ENCODE measurements at places on chromosomes 7 and 10. TPM values are rescaled to one million over a fixed set of nuclear protein-coding genes. Genes with fewer than 3 reads are reported as not detected.

UTF1 gene
- total RNA-seq = not detected

HOXA2 gene
- total RNA-seq = 0.70 TPM

ADAM12 gene
- 4.9 TPM for total RNA-seq

GNAI1 gene
- 27.2 TPM for total RNA-seq

FGL2 gene
- not detected for total RNA-seq

LAMB4 gene
- total RNA-seq = 0.19 TPM

RELN gene
- total RNA-seq = 0.04 TPM

SYT15 gene
- total RNA-seq = 3.1 TPM

All from A549 treated with dexamethasone at 1 μM for 4 hours (cell line).